ENCODE measurements at places on chromosomes 6 and 20.

DNA sequence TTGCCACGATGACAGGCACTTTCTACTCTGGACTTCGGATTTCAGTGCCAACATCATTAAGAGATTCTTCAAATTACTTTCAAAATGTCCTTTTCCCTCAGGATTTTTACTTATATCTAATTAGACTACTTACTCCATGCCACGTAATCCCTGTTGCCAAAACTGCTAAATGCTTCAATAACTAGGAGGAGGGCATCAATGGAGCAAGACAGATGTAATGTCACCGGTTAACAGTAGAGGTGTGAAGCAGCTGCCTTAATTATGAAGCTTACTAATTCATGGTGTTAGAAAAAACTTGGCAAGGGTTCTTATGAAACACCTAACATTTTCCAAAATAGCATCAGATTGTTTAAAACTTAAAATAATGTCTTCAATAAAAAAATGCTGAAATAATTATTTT lies 111.2 kb upstream of the SIM1 start:
- DNase-seq = no peak

GRCh38 chr6:148200293-148200692 lies 142.3 kb upstream of the SASH1 start:
- no peak for DNase-seq

DNA sequence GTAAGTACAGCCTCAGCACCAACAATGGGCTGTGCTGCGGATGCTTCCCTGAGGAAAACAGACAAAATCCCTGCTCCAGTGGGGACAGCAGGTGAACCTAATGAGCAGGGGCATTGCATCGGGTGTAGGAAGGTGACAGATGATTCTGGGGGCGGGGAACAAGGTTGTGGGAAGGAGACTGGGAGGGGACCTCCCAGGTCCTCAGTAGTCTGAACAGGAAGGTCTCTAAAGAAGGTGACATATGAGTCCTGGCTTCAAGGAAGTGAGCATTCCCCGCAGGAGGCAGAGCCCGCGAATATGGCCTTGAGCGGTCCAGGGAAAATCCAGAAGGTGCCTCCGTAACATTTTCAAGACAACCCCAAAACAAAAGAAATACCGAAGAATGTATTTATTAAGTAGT lies 19.4 kb downstream of the ULBP1 start:
- DNase-seq = no peak

- DNase-seq = peak; percentile 37
Observed at GRCh38 chr6:79646006-79646405, 14.9 kb downstream of the SH3BGRL2 start.

DNA sequence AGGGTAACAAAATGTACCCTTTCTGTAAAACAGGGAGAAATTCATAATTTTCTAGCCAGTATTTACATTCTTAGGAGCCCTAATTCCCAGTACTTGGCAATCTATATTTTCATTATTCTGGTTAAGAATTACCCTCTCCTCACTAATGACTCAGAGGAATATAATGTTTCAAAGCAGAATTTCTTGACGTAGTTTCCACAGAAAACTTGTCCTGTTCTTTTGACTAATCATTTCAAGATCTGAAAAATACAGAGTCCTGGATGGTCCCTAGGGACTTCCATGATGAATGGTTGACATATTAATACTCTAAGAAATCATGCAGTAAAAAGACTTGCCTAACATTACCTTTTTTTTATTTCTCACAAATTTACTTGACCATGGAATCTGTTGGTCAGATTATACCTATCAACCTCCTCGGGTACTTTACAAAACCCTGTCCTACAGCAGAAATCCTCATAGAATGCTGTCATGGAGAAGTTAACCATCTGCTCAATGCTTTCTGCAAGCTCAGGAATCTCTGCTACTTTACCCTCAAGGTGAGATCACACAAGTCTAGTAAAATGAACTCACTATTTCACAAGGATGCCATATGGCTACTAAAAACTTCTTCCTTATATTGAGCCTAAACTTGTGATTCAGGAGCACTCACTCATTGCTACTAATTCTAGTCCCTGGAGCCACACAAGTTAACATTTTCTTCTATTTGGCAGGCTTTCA lies 202.1 kb upstream of the CNR1 start:
- no peak for DNase-seq

GRCh38 chr6:35585658-35586057 lies 73.0 kb upstream of the TULP1 start:
- no peak for DNase-seq

DNA sequence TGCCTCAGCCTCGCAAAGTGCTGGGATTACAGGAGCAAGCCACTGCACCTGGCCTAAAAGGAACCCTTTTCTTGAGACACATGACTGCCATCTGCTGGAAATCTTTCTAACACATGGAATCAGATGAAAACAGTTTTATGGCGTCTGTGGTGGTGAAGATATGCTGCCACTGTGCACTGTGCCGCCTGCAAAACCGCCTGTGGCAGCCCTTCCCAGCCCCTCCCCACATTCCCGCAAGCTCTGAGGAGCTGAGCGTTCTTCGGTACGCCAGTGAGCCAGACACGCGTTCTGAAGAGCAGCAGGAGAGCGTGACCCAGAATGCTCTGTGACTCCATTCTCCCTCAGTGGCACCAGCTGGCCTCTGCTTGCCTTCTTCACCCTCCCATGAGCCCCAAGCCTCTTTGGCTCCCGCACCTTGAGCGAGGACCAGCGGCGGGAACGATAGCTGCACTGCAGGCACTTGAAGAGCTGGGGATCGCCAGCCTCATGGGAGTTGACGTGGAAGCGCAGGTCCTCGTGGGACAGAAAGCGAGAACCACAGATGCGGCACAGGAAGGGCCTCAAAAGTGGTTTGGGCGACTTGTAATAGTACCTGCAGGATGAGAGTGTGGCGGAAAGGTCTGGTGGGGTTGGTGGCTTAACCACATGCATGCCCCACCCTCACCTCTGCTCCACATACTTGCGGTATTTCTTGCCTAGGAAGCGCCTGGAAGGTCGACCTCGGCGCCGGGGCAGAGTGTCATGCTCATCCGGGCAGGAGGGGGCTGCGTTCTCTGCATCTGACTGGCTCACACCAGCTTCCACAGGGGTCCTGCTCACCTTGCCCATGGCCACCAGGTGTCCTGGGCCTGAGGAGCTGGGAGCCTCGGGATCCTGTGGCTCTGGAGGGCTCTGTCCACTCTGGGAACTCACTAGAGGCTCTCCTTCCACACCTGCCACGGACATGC lies 8.7 kb downstream of the ZNF335 start:
- DNase-seq = peak; percentile 24

DNA sequence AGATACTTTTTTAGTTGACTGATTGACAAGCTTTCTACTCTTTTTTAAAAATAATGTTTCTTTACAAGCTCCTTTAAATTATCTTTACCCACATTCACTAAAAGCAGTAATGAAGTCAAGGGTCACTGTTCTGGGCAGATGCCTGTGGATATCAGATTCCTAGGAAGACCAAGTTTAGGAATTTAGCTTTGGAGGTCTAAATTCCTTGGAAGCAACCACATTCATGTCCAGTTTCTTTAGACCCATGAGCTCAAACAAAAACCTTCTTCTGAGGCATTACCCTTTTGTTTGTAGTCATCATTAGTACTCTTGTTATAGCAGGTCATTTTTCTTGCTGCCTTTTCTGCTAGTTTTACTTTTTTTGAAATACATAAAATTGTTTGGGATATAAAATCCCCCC lies 462.9 kb upstream of the JAG1 start:
- no peak for DNase-seq

- no peak for DNase-seq
Observed at GRCh38 chr6:30841644-30842504, 42.4 kb upstream of the DDR1 start.

- no peak for DNase-seq
Observed at GRCh38 chr6:54193560-54193959, 82.3 kb downstream of the MLIP start.

- no peak for DNase-seq
Observed at GRCh38 chr6:147756891-147757290, 248.4 kb downstream of the SAMD5 start.
